ENCODE measurements at places on chromosomes 7 and 10.

GRCh38 chr7:156194813-156195212 lies 382.6 kb upstream of the SHH start:
- no peak for DNase-seq

GRCh38 chr7:16026253-16027020 lies 340.0 kb upstream of the MEOX2 start:
- no peak for DNase-seq

- DNase-seq, result no peak
Measured at GRCh38 chr7:119102291-119102690, 877.8 kb downstream of the ANKRD7 start.

DNA sequence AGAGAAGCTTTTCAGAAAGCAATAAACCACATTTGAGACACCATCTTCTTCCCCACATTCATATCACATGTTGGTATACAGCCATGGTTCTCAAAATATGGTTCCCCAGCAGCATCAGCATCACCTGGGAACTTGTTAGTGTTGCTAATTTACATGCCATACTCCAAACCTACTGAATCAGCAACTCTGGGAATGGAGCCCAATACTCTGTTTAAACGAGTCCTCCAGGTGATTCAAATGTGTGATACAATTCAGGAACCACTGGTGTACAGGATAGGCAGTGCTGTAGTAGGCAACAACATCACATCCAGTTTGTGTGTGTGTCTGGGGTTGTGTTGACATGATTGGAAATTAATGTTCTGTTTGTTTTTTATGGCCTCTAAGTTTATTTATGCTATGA lies 47.7 kb downstream of the ZNF277 start:
- no peak for DNase-seq

GRCh38 chr10:71079761-71080380 lies 132.5 kb upstream of the UNC5B start:
- peak; percentile 32 for DNase-seq

- no peak for DNase-seq
Measured at GRCh38 chr10:77717336-77717735, 79.7 kb upstream of the KCNMA1 start.

- peak; percentile 63 for DNase-seq
Measured at GRCh38 chr7:123747620-123748141, 1.1 kb downstream of the WASL start.

DNA sequence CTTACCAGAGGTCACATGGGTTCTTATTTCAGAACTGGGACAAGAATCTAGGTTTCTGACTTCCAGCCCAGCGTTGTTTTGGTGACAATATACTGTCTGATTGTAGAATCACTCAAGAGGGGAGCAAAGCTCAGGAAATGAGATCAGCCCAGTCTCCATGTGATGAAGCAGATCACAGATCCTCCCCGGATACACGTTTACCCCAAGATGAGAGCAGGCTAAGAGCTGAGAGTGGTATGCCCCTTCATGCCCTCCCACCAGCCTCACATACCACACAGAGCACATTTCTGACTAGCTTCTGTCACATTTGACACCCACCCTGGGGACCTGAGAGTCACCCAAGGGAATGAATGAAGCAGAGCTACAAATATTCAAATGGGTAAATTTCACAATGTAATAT lies 27.1 kb upstream of the PRKCQ start:
- no peak for DNase-seq

DNA sequence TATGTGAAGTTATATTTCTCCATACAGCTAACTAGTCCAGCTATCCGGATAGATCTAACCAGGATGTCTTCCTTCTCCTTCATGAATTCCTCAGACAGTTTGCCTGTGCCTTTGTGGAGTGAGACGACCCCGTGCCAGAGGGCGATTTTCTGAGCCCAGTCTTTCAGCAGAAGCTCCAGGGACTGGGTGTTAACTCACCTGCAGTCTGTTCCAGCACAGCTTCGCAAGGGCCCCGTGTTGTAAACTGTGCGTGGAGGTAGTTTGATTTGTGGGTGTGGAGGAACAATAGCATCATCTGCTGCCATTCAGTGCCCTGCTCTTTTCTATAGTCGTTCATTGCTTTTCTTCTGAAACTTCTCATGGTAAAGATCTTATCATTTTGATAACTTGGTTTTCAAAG lies 103.8 kb downstream of the INPP5A start:
- no peak for DNase-seq

DNA sequence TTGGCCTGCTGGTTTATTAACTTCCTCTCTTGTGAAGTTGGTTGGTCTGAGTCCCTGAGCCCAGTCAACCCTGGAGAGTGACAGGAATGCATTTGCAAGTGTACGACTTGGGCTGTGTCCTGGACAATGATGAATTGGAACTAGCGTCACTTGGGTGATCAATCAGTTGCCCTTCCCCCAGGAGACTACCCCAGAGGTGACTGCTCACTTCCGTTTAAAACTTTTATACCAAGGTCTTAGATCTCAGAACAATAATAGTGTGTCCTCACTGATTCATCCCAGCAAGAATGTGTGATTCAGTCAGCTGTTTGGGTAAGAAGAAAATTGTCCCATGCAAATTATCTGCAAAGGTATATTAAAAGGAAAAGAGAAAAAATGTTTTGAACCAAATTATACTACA lies 102.9 kb upstream of the ARMC3 start:
- no peak for DNase-seq

Measured in right forelimb (tissue), 1 donor.